A673 (cell line): ENCODE measurements at places on chromosomes 16 and 17.

DNA sequence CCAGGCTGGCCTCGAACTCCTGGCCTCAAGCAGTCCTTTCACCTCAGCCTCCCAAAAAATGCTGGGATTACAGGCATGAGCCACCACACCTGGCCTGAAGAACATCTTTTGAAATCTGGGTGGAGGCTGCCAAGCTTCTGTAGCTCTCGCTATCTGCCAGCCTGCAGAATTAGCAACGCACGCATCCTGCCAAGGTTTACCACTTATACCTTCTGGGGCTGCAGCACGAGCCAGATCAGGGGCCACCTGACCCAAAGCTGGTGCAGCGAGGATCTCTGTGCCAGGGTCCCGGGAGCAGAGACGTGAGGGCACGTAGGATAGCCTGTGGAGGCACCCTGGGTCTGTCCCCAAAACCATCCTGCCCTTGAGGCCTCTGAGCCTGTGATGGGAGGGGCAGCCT lies 22.2 kb downstream of the SLC38A8 start:
- no peak for DNase-seq

DNA sequence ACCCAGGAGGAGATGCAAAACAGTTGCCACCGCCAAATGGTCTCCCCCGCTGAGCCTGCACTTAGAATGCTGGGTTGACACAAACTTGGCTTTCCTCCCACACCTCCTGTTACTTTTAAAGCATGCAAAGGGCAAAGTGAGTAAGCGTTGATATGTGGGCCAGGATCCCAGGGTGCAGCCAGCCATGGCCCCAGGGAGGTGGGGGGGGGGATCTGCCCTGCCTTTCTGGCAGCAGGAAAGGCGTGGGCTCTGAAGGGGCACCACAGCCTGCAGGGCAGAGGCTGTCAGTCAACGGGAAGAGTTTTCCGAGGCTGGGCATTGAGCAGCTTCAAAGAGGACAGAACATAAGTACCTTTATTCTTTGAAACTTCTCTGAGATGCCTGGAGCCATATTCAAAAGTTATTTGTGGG lies 142.3 kb downstream of the ABCC12 start:
- DNase-seq, result peak; percentile 82

DNA sequence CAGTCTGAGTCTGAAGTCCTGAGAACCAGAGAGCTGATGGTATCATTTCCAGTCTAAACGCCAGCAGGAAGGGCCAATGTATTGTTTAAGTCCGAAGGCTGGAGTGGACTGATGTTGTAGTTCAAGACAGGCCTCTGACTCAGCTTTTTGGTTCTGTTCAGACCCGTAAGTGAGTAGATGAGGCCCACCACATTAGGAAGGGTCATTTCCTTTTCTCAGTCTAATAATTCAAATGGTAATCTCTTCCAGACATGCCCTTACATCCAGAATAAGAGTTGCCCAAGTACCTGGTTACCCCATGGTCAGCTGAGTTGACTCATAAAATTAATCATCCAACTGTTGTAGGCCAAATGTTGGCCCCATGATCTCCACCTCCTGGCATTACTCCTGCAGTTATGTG lies 442.6 kb upstream of the HSBP1 start:
- no peak for DNase-seq

DNA sequence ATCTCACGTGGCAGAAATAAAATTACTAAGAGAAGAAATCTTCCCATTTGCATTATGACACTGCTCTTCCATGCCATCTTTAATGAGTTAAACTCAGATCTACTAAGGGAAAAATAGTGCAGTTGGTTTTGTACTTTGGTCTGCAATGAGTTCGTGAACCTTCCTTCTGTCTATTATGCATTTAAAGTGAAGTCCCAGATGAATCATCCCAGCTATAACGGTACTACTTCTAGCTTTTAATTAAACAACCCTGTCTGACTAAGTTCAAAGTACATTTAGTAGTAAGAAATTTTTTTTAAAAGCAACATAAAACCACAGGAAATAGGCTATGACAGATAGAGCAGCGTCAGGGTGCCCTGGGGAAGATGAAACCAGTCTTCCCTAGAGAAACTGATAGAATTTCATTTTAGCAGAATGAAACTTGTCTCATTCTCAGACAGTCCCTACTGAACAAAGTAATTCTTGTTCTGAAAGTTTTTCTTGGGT lies 1.8 kb downstream of the TMIGD1 start:
- no peak for DNase-seq

DNA sequence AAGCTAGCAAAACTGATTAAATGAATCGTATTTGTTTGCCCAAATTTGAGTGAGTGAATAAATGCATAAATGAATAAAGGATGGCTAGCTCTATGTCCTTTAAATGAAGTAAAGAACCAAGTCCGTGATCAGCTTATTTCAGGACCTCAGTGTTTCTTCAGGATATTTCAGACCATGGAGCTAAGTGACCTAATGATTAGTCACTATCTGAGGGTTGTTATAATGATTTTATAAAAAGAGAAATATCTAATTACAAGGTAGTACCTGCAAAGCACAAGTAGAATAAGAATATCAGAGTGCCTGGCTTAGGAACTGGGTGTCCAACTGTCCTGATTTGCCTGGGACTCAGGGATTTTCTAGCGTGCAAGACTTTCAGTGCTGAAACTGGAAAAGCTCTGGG lies 12.5 kb downstream of the KCNJ2 start:
- DNase-seq, result no peak

DNA sequence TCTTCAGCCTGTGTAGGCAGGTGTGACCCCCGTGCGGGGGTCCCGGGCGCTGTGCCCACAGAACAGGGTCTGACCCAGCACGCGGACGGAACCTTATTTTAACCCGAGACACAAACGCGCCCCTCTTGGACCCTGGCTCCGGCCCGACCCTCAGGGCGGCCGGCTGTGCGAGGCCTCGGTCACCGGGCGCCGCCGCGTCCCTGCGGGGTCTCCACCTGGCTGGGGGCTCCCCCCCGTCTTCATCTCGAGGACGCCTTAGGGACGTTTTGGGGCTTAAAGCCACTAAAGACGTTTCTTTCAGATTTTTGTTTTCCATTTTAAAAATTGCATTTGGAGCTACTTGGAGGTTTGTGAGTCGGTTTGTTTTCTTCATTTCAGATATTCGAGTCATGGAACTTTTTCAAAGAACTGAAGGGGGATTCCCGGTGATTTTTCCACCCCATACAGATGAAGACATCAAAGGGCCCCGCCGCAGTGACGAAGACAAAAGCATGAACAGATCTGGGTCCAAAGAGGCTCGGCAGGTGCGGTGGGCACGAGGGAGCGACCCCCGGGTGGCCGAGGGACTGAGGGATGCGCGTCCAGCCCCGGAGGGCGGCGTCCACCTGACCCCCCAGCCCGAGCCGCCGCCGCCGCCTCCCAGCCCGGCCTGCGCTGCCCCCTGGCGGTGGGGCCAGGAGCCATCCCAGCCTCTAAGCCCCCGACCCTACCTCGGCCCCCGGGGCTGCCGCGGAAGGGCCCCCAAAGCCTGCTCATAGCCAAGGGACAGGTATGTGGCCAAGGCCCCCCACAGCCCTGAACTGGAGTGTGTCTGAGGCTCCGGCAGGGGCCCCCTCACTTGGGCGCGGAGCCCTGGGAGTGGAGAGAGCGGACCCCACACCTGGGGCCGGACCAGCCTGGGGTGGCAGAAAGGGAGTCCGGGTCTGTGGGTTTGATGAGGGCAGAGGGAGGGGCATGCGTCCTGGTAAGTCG lies 3.8 kb upstream of the CD7 start:
- DNase-seq, result no peak

DNA sequence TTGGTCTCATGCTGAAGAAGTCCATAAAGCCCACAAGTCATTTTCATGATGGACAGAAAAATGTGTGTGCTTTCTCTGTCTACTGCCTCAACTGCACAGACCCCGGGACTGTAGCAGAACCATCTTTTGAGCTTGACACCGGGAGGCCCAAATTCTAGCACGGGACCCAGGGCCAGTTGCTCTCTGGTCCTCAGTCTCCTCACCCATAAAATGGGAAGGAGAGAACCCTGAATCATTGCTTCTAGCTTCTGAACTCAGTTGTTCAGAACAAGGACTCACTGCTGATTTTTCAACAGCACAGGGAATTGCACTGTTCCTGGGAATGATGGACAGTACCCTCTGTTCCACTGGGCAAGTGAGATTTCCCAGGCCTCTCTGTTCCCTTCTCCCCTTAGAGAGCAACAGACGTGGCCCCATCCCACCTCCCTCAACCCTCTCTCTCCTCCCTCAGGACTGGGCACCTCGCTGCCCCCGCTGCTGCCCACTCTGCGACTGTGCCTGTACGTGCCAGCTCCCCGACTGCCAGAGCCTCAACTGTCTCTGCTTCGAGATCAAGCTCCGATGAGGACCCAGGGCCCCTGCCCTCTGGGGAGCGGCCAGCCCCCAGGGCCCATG lies 2.2 kb upstream of the ALDOA start:
- no peak for DNase-seq

DNA sequence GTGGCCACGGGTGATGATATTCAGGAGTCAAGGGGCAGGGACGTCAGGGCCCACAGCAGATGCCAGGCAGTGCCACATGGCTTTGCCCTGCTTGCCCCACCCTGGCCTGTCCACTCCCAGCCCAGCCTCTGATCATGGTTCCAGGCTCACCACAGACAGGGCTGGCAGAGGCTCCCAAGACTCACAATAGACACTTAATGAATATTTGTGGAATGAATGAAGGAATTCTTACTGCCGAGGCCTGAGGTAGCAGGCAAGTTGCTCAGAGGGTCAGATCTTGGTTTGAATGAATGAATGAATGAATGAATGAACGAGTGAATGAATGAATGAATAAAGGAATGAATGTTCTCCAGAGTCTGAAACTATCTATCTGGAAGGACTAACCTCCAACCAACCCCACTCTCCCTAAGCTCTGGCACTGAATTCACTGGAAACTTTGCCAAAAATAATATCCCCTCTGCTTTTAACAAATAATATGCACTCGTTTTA lies 60.9 kb downstream of the RAI1 start:
- DNase-seq, result no peak
